ENCODE measurements at places on chromosomes 11 and 22. TPM values are rescaled to one million over a fixed set of nuclear protein-coding genes. Genes with fewer than 3 reads are reported as not detected.

- DNase-seq: no peak
Measured at GRCh38 chr11:13261591-13262061, 16.0 kb upstream of the BMAL1 start.

DNA sequence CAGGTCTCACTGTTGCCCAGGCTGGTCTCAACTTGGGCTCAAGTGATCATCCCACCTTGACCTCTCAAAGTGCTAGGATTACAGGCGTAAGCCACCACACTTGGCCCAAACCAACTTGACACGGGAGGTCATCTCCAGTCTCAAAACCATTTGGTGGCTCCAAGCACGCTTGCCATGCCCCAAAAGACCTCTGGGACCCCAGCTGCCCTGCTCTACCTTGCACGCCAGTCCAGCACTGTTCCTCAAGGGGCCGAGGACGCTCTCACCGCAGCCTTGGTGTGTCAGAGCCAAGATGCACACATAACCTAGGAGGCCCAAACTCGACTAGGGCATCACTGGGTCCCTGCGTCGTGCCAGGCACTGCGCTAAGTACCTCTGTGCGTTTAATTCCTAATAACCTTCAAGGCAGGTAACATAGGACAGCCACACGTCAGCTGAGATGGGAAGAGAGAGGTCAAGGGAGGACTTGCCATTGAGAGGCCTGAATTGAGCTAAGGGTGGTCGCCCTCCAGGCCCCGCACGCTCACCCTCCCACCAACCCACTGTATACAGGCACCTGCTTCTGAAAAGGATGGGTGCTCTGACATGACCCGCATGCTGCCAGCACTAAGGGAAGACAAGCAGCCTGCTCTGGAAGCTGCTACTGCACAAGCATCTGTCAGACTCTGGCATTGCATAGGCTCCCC is 4.6 kb upstream of the GAS2L1 start:
- no peak for DNase-seq

GRCh38 chr22:19109198-19110063 is 12.8 kb downstream of the DGCR2 start:
- DNase-seq: peak; percentile 52

DNA sequence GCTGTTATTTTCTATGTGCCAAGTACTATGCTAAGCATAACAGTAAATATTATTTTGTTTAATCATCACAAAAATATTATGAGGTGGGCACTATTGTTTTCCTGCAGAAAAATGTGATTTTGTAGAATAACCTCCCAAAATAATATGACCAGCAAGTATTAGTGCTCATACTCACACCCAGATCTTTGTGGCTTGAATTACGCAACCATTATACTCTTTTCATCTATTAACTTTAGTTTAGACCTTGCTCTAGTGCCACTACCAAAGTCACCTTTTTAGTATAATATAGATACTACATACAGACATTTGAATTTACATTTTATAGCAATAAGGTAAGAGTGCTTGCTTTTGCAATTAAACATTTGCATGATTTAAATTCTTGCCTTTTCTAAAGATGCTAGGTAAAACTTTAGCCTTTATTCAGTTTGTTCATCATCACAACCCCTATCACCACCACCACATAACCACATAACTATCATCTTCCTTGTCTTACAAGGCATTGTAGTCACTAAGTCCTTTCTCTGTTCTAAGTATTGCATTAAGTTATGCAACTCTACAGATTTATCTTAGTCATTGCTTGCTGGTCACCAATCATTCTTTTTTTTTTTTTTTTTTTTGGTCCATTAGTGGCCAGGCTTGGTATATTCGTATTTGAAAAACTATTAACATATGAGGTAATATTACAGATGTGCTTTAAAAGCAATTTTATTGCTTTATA is 68.4 kb downstream of the GAS2 start:
- DNase-seq: no peak

DNA sequence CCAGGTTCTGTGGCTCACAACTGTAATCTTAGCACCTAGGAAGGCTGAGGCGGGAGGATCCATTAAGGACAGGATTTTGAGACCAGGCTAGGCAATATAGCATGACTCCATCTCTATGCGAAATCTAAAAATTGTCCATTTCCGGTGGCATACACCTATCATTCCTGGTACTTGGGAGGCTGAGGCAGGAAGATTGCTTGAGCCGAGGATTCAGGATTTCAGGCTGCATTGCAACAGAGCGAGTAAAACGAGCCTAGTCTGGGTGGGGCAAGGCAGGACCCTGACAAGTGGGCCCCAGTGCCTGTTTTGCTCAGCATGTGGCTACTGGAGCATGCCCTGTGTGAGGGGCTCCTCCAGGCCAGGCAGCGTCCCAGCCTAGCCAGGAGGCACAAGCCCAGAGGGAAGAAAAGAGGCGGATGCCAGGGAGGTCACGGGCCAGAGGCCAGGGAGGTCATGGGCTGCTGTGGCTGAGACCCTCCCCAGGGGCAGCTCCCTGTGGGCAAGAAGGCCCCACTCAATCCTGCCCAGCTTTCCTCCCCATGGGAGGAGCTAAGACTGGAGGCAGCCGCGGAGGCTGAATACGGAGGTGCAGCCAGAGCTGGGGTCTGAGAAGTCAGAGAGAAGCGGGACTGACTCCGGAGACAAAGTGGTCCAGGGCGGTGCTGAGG is 8.4 kb downstream of the LRRC74B start:
- no peak for DNase-seq

Gene NUP50
- 87.0 TPM for total RNA-seq

- DNase-seq: no peak
Measured at GRCh38 chr11:35855671-35856070, 88.2 kb upstream of the LDLRAD3 start.

DNA sequence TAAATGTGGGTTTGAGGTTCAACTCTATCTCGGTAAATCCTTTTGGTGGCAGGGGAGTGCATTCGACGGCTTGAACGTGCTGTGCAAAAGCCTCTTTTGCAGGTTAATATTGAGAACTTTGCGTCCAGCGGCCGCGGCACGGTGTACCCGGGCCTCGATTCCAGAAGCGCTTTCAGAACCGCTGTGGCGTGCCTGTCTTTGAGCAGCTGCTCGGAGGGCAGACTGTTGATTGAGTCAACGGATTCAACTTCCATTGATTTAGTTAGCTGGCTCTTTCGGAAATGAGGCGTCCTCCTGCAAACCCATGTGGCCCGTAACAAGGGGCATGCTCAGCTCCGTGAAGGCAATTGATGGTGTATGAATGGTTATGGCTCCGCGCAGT is 1247.8 kb downstream of the BRD1 start:
- no peak for DNase-seq

Gene LRRC56
- 2.5 TPM for total RNA-seq

- peak; percentile 35 for DNase-seq
Measured at GRCh38 chr22:37225481-37225880, 13.2 kb upstream of the SSTR3 start.

Gene OR6A2
- total RNA-seq: not detected

Gene CCDC116
- total RNA-seq: not detected

DNA sequence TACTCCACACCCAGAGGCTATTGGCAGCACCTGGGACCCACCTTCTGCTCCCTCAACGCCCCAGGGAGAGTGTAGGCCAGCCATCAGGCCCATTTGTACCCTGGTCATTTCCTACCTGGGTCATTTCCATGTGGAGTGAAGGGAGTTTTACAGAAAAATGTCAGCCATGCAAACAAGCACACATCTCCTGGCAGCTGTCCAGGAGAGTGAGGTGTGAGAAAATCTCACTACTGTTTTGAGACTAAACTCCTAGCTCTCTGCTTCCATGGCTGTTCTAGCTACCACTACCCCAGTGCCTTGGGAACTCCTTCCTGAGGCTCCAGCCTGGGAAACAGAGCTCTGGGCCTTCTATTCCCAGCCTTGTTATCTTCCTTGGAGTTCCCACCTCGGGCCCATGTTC is 2.8 kb upstream of the TMPRSS13 start:
- DNase-seq: peak; percentile 13

- no peak for DNase-seq
Measured at GRCh38 chr11:94245121-94245520, 59.3 kb upstream of the IZUMO1R start.

Gene OR52N4
- not detected for total RNA-seq

Gene ARVCF
- total RNA-seq: 15.3 TPM

DNA sequence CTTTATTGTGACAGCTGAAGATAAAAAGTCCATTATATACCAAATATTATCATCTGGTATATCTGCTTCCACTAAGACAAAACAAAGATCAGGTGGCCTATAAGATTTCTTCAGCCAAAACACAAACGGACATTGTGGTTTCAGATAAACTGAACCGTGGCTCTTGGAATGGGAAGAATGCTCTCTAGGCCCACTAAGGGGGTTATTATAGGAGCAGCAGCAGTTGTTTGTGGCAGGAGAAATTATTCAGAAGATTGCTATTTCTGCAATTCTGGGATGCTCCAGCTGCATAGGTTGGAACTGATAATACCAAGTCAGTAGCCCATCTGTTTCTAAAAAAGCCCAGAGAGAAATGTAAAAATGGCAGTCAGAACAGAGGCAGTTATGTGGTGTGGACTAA is 145.3 kb downstream of the NCAM1 start:
- no peak for DNase-seq

Gene KRTAP5-9
- 0.41 TPM for total RNA-seq

DNA sequence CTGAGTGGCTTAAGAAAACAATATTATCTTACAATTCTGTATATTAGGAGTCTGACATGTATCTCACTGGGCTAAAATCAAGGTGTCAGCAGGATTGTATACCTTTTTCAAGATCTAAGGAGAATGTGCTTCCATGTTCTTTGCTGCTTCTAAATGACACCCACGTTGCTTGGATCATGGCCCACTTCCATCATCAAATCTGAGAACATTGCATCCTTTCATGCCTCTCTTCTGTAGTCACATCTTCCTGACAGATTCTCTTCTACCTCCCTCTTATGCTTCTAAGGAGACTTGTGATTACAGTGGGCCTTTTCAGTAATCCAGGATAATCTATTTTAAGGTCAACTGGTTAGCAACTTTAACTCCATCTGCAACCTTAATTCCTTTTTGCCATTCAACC is 499.4 kb downstream of the FAM181B start:
- no peak for DNase-seq

Gene C11orf87
- total RNA-seq: not detected

DNA sequence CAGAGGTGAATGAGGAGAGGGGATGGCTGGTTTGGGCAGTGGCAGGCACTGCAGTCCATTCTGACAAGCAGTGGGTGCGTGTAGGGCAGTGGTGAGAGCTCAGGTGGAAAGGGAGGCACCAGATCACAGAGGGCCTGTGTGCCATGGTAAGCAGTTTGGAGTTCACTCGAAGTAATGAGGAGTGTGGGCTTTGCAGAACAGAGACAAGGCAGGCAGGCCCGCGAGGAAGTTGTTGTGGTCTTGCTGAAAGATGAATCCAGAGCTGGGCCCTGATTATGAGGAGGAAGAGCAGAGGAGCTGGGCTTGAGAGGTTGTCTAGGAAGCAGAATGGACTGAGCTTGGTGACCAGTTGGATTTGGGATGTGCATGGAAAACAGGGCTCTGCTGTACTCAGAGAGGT is 1.6 kb upstream of the DNAJB13 start:
- DNase-seq: no peak

Gene SLN
- not detected for total RNA-seq

Gene MMP13
- total RNA-seq: not detected

DNA sequence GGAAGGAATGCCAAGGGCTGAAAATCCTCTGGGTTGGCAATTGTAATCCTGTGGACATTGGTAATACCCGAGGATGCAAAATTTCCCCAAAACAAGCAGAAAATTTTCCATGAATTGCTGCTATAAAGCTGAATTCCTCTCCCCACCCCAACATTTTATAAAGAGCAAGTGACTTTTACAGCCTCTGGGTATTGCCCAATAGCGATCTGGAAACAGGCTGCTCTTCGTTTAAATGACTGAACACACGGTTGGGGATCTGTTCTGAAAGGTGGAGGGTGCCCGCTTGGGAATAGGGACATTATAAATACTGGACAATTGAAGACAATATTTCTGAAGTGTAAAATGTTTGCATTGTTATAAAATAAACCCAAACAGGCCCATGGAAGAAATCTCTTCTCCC is 20.6 kb downstream of the EHF start:
- no peak for DNase-seq

DNA sequence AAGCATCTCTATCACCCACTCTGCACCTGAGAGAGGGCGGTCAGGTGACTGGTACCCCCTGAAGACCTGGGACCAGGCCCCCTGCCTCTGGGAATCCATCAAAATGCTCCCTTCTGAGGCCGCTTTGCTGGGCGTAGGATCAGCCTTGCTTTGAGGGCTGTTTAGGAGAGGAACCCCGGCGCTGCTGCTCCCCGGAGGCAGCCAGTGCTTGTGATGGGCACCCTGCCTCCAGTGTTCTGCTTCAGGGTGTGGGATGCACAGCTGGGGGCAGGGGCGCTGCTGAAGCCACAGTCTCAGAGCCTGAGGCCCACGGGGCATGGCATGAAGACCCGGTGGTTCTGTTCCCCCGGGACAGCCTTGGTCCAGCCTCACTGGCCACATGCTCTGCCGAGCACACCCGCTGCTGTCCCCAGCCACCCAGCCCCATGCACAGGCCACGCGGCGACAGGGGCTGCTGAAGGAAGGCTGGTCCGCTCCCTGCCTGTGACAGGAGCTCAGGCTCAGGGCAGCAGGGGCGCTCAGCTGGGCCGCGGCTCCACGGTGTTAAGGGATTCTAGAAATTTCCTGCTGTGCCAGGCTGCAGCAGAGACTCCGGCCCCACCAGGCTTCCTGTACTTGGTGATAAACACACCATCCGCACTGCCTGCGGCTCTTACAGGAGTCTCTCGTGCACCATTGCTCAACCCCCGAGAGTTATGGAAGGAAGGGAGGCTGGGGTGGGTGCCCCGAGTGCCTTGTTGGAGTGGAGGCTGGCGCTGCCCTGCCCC is 91.0 kb downstream of the KCNQ1 start:
- peak; percentile 6 for DNase-seq

Gene MS4A18
- total RNA-seq: not detected

- no peak for DNase-seq
Measured at GRCh38 chr11:134097166-134097565, 28.3 kb downstream of the JAM3 start.

GRCh38 chr22:36330127-36330526 is 57.6 kb downstream of the MYH9 start:
- no peak for DNase-seq

DNA sequence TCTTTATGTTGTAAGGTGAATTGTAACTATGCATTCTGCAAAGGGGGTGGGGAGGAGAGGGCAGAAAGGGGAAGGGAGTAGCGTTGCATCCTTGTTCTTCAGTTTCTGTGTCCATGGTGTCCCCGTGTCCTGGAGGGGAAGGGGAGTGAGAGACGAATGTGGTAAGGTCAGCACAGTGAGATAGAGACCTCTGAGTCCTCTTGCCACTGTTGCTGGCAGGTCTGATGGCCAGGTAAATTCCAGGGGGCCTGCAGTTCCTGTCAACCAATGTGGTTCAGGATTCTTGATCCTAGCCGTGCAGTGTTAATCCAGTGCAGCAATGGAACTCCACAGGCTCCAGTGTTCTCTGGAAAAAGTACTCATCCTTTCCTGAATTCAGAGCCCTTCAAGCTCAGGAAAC is 14.6 kb upstream of the ADSL start:
- DNase-seq: no peak

Measured in transverse colon (tissue), 4 donors.